ENCODE measurements at places on chromosomes 4 and X. TPM values are rescaled to one million over a fixed set of nuclear protein-coding genes. Genes with fewer than 3 reads are reported as not detected.

The HHIP gene
- total RNA-seq: 59.1 TPM

The CCNG2 gene
- total RNA-seq: 17.3 TPM

DNA sequence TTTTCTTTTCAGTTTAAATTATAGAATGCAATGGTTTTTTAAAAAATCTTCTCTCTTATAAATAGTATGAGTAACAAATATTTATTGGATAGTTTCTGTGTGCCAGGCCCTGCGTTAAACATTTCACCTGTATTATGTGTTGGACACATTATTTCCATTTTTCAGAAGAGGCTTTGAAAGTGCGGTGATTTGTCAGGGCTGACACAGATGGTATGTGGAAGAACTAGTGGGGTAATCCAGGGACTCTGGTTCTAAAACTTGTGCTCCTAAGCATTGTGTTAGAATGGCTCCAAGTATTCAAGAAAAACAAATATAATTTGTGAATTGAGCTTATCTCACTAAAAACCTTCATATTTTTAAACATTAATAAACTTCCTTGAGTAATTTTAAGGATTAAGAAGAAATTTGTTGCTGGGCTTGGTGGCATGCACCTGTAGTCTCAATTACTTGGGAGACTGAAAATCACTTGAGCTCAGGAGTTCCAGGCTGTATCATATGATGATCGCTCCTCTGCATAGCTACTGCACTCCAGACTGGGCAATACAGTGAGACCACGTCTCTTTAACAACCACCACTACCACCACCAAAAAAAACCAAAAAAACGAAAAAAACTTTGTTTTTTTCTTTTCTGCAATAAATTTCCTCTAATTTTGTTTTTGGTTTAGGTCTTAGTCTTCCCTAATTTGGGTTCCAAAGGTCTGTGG lies 40.0 kb downstream of the RAPGEF2 start:
- no peak for DNase-seq

GRCh38 chr4:144646523-144647094 lies 653 bp downstream of the HHIP start:
- DNase-seq: peak; percentile 48

The DUSP21 gene
- total RNA-seq: not detected

The TAF7L gene
- under 0.01 TPM for total RNA-seq

DNA sequence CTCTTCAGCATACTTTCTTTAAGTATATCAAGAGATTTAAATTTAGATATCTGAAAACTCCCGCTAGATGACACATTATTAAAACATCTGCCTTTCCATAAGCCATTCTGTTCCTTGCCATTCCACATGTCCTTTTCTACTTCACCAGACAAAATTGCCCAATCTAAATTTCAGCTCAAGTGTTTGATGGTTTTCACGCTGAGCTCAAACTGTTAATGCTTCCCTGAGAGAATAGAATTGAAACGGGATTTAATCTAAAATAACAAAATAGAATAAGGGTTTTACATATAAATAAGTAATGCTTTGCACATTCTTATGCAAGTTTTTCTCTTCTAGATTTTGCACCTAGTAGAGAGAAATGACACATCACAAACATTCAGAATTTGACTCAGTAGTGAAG lies 764.5 kb upstream of the TENM3 start:
- DNase-seq: no peak

- no peak for DNase-seq
These were observed 23.9 kb upstream of the FGFBP2 start for GRCh38 chr4:15986907-15987306.

DNA sequence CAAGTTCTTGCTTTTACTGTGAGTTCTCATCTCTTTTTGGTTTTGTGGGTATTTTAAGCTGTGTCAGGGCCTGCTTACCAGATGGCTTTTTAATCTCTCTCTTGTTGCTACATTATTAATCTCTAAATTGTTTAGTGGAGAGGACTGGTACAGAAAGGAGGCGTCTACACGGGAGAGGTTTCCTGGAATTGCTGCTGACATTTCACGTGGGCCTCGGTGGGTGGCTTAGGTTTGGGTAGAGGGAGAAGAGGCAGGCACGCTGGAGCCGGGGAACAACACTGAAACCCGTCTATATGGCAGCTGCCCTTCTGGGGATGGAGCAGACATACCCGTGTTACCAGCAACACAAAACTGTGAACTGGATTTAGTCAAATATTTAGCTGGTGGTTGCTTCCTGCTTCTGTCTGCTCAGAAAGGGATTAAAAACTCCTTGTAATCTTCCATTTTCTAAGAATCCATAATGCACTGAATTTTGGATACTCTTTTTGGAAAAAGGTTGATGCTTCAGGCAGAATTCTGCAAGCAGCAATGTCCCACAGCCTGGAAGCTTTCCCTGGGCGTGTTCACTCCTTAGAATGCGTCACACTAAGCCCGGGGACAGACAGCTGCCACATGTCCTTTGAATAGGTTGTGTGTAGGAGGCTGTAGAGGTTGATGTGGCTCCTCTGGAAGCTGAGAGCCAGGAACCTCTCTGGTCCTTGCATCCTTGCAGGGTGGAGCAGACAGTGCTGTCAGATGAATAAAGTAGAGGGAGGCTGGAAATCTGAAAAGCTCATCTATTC lies 199.8 kb upstream of the GATB start:
- no peak for DNase-seq

DNA sequence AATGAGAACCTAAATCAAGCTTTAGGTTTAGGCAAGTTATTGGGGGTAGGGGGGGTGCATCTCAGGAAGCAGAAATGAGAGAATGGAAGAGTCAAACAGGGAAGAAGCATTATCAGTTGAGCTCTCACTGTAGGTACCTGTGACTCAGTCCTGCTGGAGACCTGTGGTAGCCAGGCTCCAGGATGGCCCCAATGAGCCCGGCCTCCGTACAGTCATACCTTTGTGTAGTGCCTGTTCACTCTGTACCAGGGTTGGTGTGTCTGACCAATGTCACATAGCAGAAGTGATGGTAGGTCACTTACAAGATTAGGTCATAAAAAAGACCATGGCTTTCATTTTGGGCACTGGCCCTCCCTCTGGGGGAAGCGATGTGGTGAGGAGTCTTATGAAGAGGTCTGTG lies 45.3 kb upstream of the NMU start:
- DNase-seq: no peak

GRCh38 chr4:128298146-128298758 lies 10.6 kb upstream of the PGRMC2 start:
- DNase-seq: no peak

DNA sequence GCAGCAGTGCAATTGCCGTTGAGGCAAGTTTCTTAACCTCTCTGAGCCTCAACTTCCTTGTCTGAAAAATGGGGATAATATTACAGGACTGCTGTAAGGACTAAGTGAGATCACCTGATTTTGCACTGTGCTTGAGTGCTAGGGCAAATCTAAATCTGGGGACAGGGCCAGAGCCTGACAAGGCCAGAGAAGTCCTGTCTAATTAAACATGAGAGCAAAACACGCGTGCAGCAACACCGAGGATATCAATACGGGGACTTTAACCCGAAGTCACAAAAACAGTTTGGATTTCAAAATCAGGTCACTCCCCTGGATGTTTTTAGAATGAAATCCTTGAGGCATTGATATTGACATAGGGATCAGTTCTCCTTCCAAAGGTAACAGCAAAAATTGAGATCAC lies 5.7 kb upstream of the GJB1 start:
- DNase-seq: no peak

The HCFC1 gene
- total RNA-seq: 10.3 TPM

GRCh38 chr4:64200001-64200555 lies 209.2 kb downstream of the TECRL start:
- no peak for DNase-seq

The KCND1 gene
- total RNA-seq: 0.22 TPM

GRCh38 chr4:106065018-106065417 lies 169.7 kb downstream of the NPNT start:
- no peak for DNase-seq

The GLRB gene
- total RNA-seq: 9.6 TPM

DNA sequence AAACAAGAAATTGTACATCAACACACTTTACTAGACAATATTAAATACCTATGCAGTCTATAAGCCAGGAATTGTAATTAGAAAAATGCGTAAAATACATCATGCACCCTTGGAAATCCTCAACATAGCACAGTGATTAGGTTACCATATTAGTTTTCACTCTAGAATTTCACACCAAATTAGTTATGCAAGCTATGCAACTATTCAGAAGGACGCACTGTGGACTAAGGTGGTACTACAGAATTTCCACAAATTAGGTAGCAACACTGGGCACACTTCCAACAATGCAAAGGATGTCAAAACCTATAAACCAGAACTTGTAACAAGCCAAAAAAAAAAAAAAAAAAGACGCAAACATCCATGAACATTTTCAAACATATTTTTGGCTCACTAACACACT lies 71.1 kb upstream of the ZCCHC13 start:
- DNase-seq: peak; percentile 19

The CABS1 gene
- total RNA-seq: not detected

DNA sequence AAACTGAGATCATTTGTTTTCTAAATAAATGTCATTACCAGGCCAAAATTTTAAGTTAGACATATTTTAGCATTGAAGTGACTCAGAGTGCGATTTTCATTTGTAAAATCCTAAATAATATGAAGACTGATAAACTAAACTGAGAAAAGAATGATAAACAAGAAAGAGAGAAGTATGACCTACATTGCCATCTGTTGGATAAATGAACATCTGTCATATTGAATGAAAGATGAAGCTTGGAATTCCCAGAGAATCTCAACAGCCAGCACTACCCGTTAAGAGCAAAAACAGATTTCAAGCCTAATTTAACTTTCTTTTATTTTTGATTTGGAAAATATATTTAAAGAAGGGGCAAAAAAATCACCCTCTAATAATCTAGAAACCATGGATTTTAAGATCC lies 591.0 kb upstream of the ATOH1 start:
- no peak for DNase-seq

- no peak for DNase-seq
These were observed 67.1 kb downstream of the FAAH2 start for GRCh38 chrX:57353472-57354132.

DNA sequence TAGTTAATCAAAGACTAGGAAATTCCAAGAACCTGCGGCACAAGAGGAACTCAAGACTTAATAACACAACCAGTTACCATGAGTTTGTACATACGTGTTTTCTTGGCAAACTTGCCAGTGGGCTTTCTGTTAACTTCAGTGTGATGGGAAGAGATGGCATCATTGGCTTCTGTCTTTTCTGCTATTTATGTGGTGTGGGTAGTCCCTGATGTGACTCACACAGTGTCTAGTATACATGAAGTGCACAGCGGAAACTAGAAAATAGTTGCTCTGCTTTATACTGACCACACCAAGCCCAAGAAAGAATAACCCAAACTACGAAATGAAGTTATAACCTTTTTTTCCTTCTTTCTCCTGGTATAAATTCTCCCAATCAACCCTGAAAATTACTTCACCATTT lies 24.5 kb downstream of the DAPP1 start:
- DNase-seq: no peak

The ADAM29 gene
- not detected for total RNA-seq

DNA sequence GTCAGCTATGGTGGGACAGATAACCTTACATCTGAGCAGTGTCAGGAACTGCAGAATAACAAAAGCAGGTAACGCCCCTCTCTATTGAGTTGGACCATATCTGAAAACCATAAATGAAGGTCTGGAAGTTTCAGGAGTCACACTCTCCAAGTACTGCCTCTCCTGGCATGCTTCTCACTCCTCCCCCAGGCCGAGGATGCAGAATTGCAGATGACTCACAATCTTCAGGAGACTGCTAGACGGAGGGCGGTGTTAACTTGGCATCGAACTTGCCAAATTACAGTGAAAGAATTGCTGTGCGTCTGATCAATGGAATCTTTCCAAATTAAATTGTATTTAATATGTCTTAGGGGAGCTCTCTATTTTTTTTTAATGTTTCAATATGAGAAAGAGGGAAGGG lies 67.1 kb upstream of the TRIM2 start:
- no peak for DNase-seq

DNA sequence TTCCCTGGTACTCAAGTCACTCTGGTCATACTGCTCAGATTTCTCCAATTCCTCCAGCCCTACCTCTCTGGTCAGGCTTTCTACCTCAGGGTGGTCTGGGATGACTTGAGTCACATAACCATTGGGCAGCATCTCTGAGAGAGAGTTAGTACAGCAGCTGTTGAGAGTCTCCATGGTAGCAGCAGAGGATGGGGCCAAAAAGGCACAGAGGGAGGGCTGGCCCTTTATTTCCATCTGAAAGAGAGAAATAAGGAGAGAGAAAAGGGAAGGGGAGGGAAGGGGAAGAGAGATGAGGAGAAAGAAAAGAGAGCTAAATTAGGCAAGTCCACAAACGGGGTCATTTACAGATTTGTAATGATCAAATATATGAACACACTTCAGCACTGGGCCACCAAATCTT lies 149.1 kb upstream of the ARHGEF9 start:
- DNase-seq: no peak

GRCh38 chr4:83413676-83414075 lies 41.9 kb downstream of the HELQ start:
- no peak for DNase-seq

The PKD2 gene
- 14.9 TPM for total RNA-seq

DNA sequence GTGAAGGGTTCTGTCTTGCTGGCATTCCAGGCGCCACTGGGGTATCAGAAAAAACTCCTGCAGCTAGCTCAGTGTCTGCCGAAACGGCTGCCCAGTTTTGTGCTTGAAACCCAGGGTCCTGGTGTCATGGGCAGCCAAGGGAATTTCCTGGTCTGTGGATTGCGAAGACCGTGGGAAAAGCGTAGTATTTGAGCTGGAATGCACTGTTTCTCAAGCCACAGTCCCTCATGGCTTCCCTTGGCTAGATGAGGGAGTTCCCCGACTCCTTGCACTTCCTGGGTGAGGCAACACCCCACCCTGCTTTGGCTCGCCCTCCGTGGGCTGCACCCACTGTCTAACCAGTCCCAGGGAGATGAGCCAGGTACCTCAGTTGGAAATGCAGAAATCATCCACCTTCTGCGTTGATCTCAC lies 40.1 kb downstream of the NOP14 start:
- no peak for DNase-seq

- DNase-seq: no peak
These were observed 91.8 kb downstream of the REPS2 start for GRCh38 chrX:17038277-17038676.

- DNase-seq: peak; percentile 51
These were observed 22.8 kb upstream of the CENPVL3 start for GRCh38 chrX:51641421-51642021.

DNA sequence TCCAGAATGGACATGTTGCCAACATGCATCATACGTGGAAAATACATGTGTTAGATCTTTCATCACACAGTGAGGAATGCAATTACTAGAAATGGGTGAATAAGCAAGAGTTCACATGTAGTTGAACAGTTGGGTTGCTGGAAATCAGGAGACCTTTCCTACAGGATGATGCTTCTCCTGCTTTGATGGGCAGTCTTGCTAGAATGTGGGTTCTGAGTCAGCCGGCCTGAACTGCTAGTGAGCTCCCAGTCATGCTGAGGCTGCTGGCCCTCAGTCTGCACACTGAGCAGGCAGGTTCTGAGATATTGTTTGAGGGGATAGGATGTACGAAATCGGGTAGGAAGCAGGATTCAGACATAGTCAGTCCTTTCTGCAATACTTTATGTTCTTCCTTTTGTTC lies 20.2 kb downstream of the MSL3 start:
- no peak for DNase-seq

- DNase-seq: no peak
These were observed 46.2 kb downstream of the RGS12 start for GRCh38 chr4:3338976-3339531.

The SSX3 gene
- total RNA-seq: not detected

Measured in lung microvascular endothelial cell (primary cell).